ENCODE measurements at places on chromosomes 2 and 18.

GRCh38 chr2:144317071-144317738 is 202.7 kb downstream of the ZEB2 start:
- DNase-seq: no peak

- DNase-seq: no peak
Observed at GRCh38 chr2:64230540-64230939, 86.3 kb upstream of the PELI1 start.

GRCh38 chr18:57436191-57436964 is 1.2 kb downstream of the ONECUT2 start:
- no peak for DNase-seq

DNA sequence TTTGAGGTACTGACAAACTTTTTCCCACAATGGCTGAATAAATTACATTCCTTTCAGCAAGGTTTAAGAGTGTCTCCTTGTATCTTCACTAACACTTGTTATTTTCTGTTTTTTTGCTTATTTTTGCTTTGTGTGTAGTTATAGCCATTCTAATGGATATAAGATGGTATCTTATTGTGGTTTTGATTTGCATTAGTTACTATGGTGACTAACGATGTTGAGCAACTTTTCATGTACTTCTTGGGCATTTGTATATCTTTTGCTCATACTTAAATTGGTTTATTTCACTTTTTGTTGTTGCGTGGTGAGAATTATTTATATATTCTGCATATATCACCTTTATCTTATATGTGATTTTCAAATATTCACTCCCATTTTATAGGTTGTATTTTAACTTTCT is 79.9 kb upstream of the FSIP2 start:
- no peak for DNase-seq

DNA sequence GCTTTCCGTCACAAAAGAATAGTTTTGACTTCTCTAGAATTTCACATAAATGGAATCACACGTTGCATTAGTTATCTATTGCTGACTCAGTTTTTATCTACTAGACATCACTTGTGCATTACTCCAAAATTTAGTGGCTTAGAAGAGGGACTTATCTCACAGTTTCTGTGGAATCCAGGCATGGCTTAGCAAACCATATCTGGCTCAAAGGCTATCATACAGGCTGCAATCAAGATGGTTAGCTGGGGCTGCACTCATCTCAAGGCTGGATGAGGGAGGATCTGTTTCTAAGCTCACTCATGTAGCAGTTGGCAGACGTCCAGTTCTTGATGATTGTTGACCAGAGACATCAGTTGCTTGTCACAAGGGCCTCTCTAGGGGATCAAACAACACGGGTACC is 6.6 kb upstream of the DSC3 start:
- no peak for DNase-seq

GRCh38 chr18:39627936-39628335 is 2062.3 kb upstream of the CELF4 start:
- no peak for DNase-seq

- no peak for DNase-seq
Observed at GRCh38 chr2:12504443-12504842, 212.3 kb upstream of the TRIB2 start.

GRCh38 chr2:127313406-127313805 is 19.5 kb upstream of the ERCC3 start:
- DNase-seq: no peak

- DNase-seq: no peak
Observed at GRCh38 chr2:32369222-32369621, 12.4 kb downstream of the BIRC6 start.

GRCh38 chr2:148032215-148032614 is 11.3 kb downstream of the MBD5 start:
- DNase-seq: no peak

GRCh38 chr18:77096936-77097886 is 35.4 kb downstream of the MBP start:
- DNase-seq: no peak

GRCh38 chr18:24734058-24734457 is 273.6 kb downstream of the HRH4 start:
- DNase-seq: no peak

DNA sequence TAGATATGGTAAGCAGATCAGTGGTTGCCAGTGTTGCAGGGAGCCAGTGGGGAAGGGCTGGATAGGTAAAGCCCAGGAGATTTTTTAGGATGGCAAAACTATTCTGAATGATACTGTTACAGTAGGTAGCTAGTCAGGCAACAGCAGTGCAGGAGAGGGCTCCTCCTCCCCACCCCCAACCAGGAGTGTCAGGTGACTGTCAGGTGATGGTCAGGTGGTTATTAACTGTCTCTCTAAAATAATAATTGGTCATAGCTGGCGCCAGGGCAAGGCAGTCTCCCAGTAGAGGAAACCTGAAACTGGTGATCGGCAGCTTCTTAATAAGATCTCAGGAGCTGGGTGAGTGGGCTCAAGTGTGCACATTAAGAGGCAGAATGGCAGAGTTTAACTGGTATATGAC is 201.6 kb upstream of the PARD3B start:
- DNase-seq: no peak

DNA sequence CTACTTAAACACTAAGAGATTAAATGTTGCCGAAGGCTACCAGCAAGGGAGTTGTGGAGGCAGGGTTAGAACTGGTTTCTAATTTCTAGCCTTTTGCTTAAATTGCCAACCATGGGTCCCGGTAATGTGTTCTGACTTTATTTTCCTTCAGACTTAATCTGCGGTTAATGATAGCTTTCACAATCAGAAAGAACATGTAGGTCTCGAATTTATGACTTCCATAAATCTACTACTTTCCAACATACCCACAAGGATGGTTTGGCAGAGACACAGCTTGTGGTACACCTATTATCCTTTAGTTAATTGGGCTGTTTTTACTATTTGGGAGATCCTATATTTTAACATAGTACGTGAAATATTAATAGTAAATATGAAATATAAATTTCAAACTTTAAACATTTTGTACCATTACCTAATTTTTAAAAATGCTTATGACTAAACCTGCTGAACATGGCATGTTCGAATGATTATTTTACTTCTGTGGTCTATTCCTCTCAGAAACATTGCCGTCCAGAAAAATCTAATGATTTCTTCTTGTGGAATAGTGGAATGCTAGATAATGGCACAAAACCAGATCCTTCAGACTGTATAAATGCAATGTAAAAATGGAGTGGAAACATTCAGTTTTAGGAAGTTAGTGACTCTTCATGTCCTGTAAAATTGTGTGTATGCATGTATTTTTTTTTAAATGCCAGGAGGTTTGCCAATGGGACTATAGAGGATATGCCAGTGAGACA is 41.3 kb downstream of the PARD3B start:
- DNase-seq: no peak

- no peak for DNase-seq
Observed at GRCh38 chr2:240528406-240529040, 29.3 kb downstream of the ANKMY1 start.

GRCh38 chr2:54770211-54770610 is 46.7 kb downstream of the EML6 start:
- DNase-seq: no peak

DNA sequence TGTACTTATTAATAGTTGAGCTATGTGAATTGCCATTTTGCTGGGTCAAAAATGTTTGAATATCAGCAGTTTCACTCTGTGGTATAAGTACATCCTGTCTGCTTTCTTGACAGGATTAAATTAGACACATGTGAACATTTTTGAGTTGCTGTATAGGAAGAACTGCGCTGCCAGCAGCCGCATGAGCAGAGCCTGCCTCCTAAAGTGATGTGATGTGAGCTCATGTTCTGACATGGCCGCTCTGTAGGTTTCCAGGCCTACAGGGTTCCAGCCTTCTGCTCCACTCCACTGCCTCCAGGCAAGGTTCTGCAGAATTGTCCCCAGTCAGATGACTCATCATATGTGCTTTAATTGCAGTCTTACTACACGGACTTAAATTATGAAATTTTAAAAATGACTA is 119.7 kb upstream of the NFATC1 start:
- DNase-seq: no peak

DNA sequence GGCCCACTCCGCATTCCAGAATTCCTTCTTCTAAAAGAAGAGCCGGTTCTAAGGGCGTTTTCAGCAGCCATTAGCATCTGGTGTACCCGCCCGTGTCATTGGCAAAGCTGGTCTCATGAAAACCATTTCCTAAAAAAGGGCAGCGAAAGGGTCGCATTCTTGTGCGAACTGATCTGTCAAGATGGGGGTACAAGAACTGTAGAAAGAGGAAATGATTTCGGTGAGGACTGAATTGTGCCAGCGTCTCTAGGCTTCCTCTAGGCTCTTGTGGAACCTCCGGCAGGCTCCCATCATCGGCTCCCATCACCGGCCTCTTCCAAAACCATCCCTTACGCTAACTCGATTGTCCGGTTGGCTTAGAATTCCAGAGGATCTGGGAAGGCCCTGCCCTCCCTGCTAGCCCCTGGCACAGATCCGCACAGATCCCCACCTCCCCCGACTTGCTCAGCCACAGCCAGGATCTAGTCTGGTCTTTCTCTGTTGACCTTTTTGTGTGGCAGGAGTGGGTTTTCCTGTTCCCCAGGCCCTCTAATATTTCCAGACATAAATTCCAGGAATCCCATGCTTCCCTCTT is 1.3 kb downstream of the RAB31 start:
- no peak for DNase-seq

DNA sequence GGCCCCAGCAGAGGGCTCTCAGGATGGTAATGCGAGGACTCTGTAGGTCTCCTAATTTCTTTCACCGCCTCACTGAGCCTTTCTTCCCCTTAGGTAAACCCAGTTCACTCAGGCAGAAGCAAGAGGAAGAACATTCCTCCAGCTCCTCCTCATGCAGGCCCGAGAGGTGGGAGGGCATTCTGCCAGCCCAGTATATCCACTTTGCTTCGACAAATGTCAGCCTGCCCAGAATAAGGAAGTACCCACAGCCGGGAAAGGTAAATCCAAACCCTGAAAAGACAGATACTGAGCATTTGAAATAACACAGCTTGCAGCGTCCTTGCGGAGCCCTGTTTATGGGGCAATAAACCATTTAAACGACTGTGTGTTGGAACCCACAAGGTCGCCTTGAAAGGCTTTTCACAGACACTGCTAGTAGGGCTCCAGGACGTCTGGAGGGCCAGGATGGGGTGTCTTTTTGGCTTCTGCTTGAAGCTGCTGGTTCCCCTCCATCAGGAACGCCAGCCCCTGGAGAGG is 63.0 kb upstream of the STPG4 start:
- no peak for DNase-seq

DNA sequence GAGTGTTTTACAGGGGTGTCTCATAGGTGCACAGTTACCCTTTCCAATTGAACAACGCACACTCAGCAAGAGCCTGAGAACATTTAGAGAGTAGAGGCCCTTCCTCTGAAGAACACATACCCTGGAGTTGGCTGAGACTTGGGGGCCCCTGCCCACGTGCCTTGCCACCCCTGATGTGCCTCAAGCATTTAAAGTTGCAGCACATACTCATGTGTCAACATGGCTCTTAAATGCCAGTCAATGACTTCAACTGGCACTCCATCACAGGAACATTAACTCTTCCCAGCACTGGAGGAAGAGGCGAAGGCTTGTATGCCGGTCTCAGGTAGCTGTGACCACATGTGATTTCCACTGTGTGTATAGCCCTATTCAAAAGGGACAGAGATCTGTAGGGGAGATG is 57.4 kb downstream of the SPRED2 start:
- no peak for DNase-seq

DNA sequence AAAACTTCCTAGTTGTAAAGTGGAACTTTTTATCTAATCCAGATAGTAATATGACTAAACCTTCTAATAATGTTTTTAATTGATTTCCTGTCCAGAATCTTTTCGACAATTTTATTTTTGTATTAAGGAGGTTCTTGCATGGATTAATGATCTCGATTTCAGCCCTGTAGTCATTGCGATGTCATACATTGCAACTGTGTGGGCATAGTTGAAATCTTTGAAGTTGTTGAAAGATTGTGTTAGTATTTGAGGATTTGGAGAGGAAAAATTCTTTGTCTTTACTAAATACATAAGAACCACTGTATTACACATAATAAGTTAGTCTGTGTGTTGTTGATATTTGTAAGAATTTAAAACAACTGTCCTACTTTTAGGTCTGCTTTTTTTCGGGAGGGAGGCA is 31.1 kb downstream of the ACSL3 start:
- no peak for DNase-seq

All from stimulated activated CD4-positive, alpha-beta T cell treated with anti-CD3 and anti-CD28 coated beads, Interleukin-15, amount 100 ng/mL, for 1 hour (primary cell).